CD4-positive, alpha-beta memory T cell (primary cell): ENCODE measurements at places on chromosomes 4 and X.

DNA sequence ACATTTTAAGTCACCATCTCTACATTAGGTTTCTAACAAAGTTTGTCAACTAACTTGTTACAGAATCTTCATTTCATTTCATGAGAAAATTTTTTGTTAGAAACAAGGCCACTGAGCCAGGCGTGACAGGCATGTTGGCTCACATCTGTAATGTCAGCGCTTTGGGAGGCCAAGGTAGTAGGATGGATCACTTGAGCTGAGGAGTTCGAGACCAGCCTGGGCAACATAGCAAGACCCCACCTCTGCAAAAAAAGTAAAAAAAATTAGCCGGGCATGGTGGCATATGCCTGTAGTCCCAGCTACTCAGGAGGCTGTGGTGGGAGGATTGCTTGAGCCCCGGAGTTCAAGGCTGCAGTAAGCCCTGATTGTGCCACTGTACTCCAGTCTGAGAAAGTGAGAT is 32.3 kb downstream of the FAT1 start:
- no peak for DNase-seq

DNA sequence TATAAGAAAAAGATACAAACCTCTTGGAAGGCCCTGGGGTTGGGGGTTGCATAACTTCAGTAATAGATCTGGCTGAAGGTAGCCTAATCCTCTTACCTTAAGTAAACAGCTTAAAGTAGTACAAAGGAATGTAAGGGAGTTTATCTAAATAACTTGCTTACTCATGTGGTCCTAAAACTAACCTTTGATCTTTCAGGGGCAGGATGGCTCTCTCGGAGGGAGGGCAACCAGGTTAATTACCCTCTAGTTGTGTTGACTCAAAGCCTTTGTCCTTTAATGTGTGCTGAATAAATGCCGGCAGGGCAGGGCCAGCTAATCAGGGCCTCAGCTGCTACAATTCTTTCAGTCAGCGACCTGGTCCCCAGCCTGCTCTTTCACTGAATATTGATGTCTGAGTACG is 822.0 kb upstream of the SLIT2 start:
- no peak for DNase-seq

DNA sequence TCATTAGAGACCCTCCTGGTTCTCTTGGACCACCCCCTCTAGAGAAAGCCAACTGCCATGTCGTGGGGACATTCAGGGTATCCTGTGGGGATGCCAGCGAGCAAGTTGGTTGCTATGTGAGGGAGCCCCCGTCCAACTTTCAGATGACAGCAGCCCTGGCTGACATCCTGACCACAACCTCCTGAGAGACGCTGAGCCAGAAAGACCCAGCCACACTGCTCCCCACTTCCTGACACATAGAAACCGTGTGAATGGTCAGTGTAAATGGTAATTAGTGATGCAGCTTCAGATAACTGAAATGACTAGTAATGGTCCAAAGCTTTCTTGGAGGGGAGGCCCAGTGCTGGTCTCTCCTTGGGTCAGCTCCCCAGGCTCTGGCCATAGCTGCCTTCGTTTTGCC is 10.8 kb downstream of the CLCN4 start:
- DNase-seq = no peak

GRCh38 chr4:104099141-104099540 is 379.4 kb upstream of the TACR3 start:
- no peak for DNase-seq

GRCh38 chr4:4332529-4332928 is 42.5 kb downstream of the ZBTB49 start:
- no peak for DNase-seq

- DNase-seq = no peak
Observed at GRCh38 chrX:9267415-9267814, 197.4 kb upstream of the TBL1X start.

DNA sequence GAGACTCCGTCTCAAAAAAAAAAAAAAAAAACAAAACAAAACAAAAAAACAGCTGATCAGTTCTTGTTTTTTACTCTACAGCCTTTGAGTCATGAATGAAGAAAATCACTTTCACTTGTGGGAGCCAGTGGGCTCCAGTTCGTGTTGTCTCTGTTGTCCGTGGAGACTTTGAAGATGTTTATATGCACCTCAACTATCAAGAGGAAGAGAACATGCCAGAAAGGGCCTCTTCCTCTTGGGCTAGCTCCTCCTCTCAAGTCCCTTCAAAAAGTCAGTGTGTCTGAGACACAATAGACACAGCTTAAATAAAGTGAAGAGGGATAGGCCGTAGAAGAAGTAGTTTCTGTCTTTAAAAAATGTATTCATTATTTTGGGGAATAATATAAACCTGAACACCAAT is 182.7 kb downstream of the KDR start:
- DNase-seq = peak; percentile 85

- no peak for DNase-seq
Observed at GRCh38 chr4:179352221-179352620, 1910.0 kb upstream of the AGA start.

- no peak for DNase-seq
Observed at GRCh38 chrX:130857207-130857606, 45.8 kb downstream of the ENOX2 start.

DNA sequence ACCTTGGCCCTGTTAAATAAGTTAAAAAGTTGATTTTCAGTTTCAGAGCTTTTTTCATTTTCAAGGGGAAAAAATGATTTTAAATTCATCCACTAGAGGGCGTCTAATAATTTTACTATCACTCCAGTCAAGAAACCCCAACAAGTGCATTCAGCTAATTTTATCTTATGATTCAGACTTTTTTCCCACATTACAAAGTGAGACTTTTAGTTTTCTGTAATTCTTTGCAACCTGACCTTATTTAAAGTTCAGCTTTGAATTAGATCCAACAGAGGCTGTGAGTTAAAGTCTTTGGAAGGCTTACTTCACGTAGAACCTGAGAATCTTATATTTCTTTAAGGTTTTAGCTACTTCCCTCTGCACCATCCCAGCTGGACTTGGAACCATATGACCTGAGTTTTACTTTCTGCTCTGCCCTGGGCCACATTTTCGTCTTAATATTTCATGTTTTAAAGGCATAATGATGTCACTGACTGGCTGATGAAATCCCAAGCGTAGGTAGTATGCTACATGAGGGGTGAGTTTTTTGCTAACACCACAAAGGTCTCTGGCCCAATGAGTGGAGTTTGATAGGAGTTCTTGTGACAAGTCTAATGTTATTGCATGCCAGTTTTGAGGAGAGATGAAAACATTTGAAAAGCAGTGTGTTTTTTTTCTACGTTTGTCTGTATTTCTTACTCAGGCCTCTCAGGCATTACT is 7.2 kb downstream of the GNRHR start:
- DNase-seq = no peak

- no peak for DNase-seq
Observed at GRCh38 chrX:71640002-71640401, 21.7 kb upstream of the CXCR3 start.

- no peak for DNase-seq
Observed at GRCh38 chrX:100871594-100872560, 2.3 kb downstream of the NOX1 start.
